ENCODE measurements at places on chromosomes 6 and 20.

DNA sequence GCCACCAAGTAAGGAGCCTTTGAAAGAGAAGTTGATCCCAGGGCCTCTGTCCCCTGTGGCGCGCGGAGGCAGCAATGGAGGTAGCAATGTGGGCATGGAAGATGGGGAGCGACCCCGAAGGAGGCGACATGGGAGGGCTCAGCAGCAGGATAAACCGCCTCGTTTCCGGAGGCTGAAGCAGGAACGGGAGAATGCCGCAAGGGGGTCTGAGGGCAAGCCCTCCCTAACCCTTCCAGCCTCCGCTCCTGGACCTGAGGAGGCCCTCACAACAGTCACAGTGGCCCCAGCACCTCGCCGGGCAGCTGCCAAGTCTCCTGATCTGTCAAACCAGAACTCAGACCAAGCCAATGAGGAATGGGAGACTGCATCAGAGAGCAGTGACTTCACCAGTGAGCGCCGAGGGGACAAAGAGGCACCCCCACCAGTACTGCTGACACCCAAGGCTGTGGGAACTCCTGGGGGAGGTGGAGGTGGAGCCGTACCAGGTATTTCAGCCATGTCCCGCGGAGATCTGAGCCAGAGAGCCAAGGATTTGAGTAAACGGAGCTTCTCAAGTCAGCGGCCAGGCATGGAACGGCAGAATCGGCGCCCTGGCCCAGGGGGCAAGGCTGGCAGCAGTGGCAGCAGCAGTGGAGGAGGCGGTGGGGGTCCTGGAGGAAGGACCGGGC is 11.9 kb downstream of the PRRC2A start:
- DNase-seq, result no peak

DNA sequence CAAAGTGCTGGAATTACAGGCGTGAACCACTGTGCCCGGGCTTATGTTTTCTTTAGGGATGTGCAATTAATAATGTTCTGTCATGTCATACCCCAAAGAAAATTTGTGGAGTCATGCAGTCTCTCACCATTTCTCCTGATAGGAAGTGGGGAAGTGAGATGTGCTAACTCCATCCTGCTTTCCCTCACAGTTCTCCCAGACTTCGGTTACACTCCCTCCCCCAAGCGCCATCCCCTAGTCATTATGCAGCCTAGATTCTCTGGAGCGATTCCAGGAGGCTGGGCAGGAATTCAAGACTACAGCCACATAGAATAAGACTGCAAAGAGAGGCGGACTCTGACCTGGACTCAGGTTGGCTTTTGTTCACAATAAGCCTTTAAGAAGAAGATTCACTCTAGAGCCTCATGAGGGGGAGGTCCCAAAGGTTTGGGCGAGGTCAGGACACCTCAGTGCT is 271.4 kb downstream of the ALDH8A1 start:
- DNase-seq, result no peak

DNA sequence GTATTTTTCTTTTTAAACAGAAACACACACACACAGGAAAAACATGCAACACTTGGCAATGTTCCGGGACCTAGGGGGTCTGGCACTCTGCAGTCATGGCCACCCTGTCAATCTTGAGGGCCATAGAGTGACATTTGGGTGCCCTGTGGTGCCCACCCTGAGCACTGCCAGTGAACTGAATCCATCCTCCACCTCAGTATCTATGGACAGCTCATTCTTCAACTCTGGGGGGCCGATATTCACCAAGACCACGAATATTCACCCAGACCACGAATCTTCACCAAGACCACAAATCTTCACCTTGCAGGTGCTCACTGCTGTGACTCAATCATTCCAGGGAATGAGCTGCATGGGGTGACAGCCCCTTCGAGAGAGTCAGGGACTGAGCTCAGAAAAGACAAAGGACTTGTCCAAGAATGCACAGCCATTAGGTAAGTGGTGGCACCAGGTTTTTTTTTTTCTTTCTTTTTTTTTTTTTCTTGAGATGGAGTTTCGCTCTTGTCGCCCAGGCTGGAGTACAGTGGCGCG is 19.1 kb downstream of the SNAI1 start:
- no peak for DNase-seq

- DNase-seq, result no peak
These were observed 1.9 kb downstream of the BTBD3 start for GRCh38 chr20:11919581-11919980.

GRCh38 chr6:25094726-25095125 is 159.0 kb upstream of the RIPOR2 start:
- no peak for DNase-seq

- DNase-seq, result no peak
These were observed 44.4 kb downstream of the CDS2 start for GRCh38 chr20:5171064-5171789.

GRCh38 chr6:165702669-165703068 is 39.6 kb upstream of the PDE10A start:
- DNase-seq, result no peak

DNA sequence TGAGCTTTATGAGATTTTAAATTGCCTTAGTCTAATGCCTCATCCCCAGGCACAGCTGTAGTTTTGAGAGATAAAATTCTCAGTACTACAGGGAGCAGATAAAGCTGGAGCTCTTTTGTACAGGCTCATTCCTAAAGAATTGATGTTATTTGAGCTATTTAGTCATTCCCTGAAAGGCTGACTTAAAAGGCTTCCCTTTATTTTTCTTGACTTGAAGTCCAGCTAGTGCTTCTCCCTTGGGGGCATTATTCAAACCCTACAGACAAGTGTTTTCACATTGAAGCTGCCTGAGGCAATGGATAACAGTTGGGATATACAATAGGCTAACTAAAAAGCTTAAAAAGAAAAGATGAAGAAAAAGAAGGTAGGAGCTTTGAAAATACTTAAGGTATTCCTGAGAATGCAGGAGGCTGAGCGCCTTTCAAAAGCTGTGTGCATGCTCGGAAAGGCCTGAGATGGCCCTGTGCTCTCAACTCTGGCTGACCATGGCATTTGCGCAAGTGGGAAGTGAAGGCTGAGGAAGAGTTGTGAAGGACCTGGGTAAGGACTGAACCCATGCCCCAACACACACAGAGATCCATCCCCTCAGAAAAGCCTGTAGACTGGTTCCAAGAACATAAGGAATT is 315.1 kb downstream of the SMOC2 start:
- DNase-seq, result no peak

- DNase-seq, result no peak
These were observed 229.9 kb downstream of the NRN1 start for GRCh38 chr6:5776706-5777390.

DNA sequence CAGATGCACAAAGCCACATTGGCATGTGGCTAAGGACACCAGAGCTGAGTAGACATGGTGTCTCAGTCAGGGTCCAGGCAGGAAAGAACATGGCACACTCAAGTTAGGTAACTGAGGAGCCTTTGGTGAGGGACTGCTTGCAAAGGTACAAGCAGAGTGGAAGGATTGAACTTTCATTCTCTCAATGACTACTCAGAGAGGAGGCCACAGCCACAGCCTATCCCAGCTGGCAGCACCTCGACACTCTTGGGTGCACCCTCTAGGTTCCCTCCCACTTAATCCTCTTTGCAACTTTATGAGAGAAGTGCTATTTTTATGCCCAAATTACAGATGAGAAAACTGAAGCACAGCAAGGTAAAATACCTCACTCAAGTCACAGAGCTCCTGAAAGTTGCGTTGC is 73.4 kb downstream of the ISM1 start:
- no peak for DNase-seq

DNA sequence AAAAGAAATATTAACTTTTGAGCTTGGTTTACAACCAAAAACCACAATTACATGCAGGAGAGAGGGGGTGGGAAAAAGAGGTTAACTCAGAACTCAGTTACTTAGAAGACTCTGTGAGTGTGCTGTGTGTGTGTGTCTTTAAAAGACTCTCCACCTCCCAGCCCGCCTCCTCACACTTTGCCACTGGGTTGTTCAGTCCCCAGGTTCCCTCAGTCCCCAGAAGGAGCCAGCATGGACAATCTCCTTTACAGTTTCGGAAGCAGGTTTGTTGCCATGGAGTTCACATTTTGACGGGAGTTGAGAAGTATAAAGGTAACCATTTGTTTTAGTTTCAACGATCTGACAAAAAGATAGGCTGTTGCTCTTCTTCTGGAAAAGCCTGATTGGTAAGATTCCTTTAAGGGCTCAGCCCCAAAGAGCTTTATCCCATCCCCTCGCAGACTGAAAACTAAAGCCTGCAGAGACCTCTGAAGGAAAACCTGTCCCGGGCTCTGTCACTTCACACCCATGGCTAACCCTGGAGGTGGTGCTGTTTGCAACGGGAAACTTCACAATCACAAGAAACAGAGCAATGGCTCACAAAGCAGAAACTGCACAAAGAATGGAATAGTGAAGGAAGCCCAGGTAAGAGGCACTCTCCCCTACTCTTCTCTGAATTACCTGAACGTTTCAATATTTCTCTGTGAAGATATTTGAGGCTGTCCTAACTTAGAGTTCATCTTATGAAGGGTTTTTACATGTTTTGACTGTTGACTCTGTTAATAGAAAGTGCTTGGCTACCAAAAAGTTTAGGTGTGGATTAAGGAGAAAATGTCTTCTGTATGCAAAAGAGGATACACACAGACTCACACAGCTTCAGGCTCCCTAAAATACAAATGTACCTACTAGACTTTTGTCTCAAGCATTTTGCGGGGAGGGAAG is at the start of gene SPTLC3:
Gene SPTLC3, plus strand, starts transcription at position 212 of the 921 bp plus-strand sequence. Its CDS starts 296 bp downstream, at position 508.
- no peak for DNase-seq

DNA sequence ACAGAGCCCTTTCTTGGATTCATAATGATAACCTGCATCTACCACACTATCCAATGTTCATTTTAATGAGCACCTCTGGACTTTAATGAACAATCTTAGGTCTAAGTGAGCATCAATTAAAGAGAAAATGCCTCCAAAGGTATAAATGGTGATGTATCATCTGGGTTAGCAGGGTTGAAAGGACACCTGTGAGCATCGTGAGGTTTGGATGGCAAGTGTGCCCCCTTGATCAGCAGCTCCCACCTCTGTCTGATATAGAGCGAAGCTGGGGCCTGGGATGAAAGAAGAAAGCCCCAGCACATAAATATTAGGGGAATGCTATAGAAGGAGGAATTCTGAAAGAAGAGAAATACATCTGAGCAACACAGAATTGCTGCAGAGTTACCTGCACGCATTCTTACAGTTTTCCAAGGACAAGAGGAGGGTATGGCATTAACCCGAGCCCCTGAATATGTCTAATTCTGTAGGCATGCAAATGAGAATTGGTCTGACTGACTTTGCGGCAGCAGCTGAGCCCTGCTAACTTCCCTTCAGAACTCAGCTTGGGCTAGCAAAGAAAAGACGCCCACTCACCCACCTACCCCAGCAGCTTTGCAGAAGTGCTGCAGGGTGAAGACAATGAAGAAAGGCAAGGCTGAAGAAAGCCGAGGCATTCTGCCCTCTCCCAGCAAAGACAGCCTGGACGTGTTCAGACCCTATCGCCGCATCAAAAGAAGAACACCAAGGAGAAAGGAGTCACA is 136.2 kb downstream of the GMPR start:
- no peak for DNase-seq

GRCh38 chr6:136350914-136351313 is 61.3 kb upstream of the BCLAF1 start:
- DNase-seq, result no peak

DNA sequence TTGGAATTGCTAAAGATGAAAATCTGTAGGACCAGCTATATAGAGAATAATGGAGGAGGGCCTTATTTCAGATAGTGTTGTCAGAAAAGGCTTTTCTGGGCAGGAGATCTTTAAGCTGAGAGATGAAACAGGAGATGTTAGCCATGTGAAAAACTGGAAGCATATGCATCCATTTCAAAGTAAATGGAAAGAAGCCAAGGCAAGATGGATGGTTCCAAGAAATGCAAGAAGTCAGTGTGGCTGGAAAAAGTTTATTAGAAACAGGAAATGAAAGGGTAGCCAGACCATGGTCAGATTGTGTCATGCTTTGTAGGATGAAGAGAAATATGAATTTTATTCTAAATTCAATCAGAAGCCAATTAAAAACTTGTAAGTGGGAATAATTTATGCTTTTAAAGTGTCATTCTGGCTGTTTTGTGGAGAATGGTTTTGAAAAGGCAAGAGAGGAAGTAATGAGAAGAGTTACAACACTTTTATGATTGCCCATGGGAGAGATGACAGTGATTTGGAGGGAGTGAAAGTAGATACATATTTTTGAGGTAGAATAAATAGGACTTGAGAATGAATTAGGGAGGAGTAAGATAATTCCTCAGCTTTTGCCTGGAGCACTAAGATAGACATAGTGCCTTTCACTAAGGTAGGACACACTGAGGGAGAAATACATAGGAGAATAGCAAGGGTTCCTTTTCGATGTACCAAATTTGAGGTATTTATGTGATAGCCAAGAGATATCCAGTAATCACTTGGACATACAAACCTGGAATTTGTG is 620.1 kb downstream of the HTR1B start:
- DNase-seq, result no peak

- no peak for DNase-seq
These were observed 46.6 kb downstream of the SCGN start for GRCh38 chr6:25698631-25699030.

DNA sequence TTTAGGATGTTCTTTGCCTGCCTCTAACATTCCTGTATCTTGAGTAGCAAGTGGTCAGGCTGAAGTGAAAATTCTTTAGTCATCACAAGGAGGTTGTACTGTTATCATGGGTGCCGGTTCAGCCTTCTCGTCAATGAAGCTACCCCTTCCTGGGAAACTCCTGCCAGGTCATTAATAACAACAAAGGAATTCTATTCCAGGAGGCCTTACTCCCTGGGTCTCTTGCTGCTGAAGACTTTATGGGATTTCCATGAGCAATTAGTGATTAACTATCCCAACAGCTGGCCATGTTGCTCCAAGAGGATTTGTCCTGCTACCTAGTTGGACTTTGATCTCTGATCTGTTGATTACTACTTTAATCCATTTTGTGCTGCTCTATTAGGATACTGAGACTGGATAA is 62.7 kb upstream of the ELOVL5 start:
- DNase-seq, result no peak

GRCh38 chr6:45647341-45648261 is 269.9 kb upstream of the SUPT3H start:
- DNase-seq, result no peak

DNA sequence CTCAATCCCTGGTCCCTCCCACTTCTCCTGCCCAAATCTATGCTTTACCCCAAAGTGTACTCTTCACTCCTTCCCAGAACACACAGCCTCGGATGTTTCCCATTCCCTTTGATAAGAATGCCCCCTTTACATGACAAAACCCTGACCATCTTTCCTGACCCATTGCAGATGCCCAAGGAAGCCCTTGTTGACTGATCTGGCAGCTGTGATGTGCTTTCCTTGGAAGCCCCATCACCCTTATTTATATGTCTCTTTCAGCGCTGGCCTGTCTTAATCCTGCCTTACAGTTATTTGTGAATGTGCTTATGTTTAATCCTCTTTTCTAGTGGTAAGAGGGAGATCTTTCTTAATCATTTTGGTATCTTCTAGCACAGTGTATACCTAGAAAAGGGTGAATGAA is 523.1 kb downstream of the CD83 start:
- no peak for DNase-seq

DNA sequence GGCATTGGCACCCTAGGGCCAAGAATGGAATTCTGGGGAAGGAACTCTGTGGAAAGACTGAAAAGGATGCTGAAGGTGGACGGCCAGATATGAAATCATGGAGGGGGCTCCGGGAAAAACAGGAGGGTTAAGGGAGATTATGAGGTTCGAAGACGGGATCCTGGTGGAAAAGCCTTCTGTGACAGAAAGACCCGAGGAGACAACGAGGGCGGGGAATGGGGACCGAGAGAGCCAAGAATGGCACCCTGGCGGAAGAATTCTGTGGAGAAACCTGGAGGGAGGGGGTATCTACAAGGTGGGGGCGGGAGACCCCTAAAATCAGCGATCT is 426 bp downstream of the TRMT6 start:
- DNase-seq, result no peak

GRCh38 chr6:135025775-135026174 is 28.8 kb downstream of the HBS1L start:
- no peak for DNase-seq

- no peak for DNase-seq
These were observed 61.3 kb downstream of the SYNJ2 start for GRCh38 chr6:158043008-158043407.

Data from CD4-positive, alpha-beta T cell treated with Interleukin-4 for 4 hours (primary cell).